ENCODE measurements at places on chromosomes 7 and 10. TPM values are rescaled to one million over a fixed set of nuclear protein-coding genes. Genes with fewer than 3 reads are reported as not detected.

The GPRIN2 gene
- total RNA-seq, result 0.13 TPM

GRCh38 chr10:43399320-43400310, 9.4 kb downstream of the HNRNPF start:
- DNase-seq, result no peak

- peak; percentile 36 for DNase-seq
Observed at GRCh38 chr7:51316262-51316665, 345 bp downstream of the COBL start.

- DNase-seq, result no peak
Observed at GRCh38 chr7:147279964-147280374, 1163.4 kb downstream of the CNTNAP2 start.
